Omental fat pad (tissue), 4 donors: ENCODE measurements at places on chromosomes 3 and 15.

DNA sequence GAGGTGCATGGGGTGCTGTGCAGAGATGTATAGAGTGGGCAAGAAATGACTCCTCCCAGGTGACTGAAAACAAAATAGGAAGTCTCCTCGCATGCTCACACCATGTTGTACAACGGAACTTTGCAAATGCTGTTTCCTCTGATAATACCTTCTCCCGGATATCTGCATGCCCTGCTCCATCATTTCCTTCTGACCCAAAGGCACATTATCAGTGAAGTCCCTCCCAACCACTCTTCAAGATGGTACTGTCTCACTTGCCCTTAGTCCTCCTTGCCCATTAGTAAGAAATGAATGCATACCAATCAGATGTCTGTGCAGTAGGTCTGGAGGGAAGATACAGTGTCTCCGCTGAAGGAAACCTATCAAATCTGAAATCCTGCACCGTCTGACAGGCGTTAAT, 12.0 kb downstream of the TMED3 start:
- DNase-seq = no peak

- no peak for DNase-seq
These were observed at the start of gene CTXND1 for GRCh38 chr15:80252121-80252518. Gene CTXND1 (minus strand): TSS chr15:80252213. CDS start chr15:80201949, 50,264 bp downstream.

DNA sequence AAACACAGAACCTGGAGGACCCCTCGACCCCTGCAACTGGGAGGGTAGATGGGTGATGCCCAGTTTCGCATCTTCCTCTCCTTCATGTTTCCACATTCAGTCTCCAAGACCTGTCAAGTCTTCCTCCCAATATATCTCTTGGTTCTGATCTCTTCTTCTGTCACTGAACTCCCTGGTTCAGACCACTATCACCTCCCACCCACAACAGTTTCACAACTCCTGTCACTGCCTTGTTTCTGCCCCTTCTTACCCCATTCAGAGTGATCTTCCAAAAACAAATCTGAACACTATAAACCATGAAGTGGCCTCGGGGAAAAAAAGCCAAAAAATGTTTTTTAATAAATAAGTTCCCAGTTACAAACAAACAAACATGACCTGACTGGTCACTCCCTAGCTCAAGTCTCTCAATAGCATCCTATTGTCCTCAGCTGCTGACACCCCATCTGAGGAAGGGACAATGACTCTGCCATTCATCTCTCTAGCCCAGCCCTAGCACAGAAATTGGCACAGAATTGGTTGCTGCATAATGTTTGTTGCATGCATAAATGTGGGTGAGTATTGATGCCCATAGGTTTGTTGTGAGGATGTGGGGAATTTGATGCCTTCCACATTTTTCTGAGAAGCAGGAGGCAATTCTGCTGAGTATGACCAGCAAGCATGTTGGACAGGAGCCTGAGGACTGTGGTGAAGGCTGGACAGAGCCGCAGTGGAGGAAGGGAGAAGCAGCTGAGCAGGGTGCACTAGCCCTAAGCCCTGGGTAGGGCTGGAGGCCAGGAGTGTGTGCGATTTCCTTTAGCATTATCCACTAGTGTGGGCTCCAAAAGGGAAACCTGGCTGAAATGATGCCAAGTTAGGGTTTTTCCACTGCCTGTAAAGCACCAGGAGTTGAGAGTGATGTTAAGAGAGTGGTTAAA, 12.2 kb upstream of the XYLB start:
- no peak for DNase-seq

- no peak for DNase-seq
These were observed 40.3 kb upstream of the TFRC start for GRCh38 chr3:196122021-196122687.

GRCh38 chr15:51443282-51443914, 101.9 kb downstream of the GLDN start:
- DNase-seq = no peak

DNA sequence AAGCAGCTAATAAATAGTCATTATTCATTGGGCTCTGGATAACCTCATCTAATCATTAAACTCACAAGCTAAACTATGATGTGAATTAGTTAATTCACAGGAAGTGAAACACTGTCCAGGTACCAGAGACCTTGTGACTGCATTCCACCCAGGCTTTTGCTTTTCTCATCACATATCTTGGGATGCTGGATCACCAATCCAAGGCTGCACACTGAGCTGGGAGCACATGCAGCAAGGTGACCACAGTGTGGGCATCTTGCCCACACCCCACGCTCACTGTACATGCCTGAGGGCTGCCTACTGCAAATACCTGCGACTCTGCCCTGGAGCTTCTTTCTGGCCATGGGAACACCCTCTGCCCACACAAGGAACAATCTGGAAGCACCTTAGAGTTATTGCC, 40.6 kb upstream of the TNFAIP8L3 start:
- DNase-seq = no peak

DNA sequence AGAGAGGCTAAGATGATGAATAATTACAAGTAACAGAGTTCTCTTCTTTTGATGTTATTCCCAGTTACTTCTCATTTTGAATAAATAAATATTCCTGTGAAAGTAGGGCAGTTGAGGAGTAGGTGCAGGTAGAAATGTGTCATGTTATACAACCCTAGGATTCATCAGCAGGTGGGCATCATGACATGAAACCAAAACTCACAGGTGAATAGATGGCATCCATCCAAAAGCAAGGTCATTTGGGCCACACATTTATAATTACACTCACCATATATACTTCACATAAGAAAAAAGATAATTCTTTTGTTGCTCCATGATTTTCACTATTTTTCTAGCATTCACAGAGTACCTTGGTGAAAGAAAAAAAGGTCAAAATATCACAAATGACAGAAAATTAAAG, 273.6 kb downstream of the ZBBX start:
- no peak for DNase-seq

- DNase-seq = no peak
These were observed 18.7 kb downstream of the ZNF148 start for GRCh38 chr3:125356140-125357026.

DNA sequence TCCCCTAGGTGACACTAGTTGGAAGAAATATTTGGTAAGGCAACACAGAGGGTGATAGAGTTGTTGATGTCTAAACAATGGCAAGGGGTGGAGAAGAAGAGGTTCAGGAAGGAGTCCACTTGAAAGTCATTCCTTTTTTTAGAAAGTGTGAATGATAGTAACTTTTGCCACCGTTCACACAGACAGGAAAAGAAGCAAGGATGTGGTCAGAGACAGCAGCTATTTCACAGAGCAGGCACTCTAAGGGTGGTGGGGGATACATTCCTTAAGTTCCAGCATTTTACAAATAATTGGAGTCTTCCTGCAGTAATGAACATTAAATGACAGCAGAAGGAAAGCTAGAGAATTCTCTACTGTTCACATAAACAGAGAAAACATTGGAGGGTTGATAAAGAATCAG, 75.4 kb upstream of the ZNF385D start:
- no peak for DNase-seq

DNA sequence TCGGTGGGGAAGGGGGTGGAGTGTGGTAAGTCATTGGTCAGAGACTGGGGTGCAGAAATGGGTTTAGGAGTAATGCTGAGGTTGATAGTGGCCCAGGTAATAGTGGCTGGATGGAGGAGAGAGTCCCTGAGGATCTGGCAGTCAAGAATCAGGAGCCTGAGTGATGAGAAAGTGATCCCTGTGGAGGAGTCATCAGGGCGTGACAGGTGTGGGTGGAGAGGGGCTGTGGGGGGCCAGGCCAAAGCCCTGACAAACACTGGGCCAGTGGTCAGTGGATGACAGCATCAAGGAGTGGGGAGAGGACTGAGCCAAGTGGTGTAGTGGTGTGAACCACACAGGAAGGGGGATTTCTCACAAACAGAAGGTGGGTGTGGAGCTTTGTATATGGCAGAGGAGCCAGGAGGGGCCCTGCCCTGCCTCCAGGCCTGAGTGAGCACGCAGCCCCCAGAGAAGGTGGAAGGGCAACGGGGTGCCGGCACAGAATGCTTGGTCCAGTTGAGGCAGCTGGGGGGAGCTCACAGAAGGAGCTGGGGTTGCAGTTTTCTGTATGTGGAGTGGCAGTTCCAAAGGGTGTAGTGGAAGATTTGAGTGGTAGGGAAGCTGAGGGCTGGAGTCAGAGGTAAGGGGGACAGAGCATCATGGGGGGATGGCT, 77.1 kb downstream of the SPSB4 start:
- no peak for DNase-seq

DNA sequence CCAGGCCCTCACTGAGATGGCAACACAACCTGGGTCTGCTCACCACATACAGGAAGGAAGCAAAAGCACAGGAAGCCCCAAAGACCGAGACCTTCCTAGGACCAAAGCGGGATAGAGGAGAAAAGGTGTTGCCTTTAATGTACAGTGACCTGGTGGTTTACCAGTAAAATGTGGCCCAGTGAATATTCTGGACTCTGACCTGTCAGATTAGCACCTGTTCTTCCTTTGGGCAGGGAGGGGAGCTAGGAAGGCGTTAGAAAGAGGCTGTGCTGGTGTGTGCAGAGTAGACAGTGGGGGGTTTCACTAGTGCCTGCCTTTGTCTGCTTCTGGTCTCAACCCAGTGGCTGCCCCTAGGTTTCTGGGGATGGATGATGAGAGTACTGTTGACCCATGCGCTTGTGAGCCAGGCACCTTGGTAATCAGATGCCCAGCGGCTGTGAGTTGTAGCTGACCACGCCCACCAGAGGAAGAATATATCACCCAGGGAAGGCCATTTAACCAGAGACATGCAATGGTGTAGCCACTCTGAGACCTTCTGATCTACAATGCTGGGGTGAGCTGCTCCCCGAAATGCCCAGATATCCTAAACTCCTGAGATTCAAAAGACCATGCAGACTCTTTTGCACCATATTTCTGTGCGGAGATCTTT, 90.1 kb upstream of the NEO1 start:
- no peak for DNase-seq

- DNase-seq = no peak
These were observed 75.6 kb upstream of the CACNA2D3 start for GRCh38 chr3:54046641-54047214.

DNA sequence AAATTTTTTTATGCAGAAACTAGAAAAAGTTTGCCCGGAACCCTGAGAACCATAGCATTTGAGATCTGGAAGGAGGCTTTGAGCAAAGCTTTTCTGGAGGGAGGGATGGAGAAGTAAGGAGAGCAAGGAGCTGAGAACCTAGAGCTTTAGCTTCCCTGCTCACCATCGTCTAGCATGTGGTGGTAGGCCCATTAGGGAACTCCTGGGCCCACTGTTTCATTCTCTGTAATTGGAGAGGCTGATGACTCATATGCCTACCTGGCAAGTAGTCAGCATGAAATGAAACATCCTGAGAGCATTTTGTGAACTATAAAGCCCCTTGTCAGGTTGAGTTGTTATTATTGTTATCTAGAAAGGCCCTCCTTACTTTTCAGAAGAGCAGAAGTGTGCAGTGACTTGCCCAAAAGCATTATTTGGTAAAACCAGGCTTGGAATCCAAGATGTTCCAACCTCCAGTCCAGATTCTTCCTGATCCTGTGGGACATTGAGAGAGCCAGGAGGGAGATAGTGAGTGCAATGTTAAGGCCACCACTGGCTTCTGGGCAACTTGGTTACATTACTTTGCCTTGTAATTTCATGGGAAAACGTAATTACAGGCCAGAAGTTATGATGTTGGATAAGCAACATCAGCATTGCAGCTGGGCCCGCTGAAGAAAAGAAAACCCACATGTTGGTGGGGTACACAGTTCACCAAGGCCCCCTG, 104.5 kb upstream of the BFSP2 start:
- DNase-seq = no peak

- DNase-seq = no peak
These were observed 5.9 kb upstream of the EDEM1 start for GRCh38 chr3:5181469-5182141.

- DNase-seq = no peak
These were observed 18.4 kb downstream of the GCSAM start for GRCh38 chr3:112114576-112115160.

- no peak for DNase-seq
These were observed 87.3 kb downstream of the CHRD start for GRCh38 chr3:184467171-184467570.

- DNase-seq = no peak
These were observed 86.8 kb downstream of the CCK start for GRCh38 chr3:42179110-42179725.

DNA sequence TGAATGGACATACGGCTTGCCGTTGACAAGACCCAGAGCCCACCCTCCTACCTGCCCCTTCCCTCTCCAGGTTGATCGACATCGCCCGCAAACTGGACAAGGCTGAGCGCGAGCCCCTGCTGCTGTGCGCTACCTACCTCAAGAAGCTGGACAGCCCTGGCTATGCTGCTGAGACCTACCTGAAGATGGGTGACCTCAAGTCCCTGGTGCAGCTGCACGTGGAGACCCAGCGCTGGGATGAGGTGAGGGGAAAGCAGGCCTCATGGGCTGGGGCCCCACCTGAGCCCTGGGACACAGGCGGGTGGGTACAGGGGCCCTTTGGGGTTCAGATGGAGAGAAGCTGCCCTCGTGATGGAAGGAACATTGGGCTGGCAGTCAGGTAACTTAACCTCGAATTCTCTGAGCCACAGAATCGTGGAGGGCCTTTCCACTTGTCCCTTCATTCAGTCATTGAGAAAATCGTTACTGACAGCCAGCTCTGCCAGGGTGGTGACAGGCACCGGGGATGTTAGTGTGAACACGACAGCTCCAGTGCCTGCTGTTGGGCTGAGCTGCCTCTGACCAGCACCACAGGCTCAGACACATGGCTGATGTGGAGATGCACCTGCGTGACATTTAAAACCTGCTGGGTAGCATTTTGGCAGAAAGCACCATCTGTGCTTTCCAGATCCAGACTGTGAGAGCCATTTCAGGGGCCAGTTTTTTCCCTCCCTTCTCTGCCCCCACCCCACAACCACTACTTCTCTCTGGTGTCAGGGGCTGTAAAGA, 25.6 kb upstream of the RHO start:
- DNase-seq = no peak

- no peak for DNase-seq
These were observed 69.2 kb downstream of the PLXNA1 start for GRCh38 chr3:127052121-127052561.

GRCh38 chr3:112424394-112424793, 74.9 kb downstream of the BTLA start:
- no peak for DNase-seq

DNA sequence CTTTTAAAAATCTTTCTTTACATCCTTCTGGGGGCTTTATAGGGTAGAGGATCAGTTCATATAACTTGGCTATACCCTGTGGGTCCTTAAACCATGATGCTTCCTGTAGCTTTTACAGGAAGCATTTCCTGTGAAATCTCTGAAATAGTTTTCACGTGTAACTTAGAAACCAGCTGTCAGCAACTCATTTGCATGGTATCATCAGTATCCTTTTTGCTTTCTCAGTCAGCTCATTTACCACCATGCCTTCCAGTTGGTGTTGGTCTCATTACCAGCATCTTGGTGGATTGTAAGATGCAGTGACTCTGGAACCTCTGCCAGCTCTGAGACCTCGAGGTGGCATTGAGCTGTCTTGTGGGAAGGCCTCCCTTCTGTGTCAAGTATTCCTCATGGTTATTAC, 96.7 kb upstream of the MYZAP start:
- DNase-seq = no peak

DNA sequence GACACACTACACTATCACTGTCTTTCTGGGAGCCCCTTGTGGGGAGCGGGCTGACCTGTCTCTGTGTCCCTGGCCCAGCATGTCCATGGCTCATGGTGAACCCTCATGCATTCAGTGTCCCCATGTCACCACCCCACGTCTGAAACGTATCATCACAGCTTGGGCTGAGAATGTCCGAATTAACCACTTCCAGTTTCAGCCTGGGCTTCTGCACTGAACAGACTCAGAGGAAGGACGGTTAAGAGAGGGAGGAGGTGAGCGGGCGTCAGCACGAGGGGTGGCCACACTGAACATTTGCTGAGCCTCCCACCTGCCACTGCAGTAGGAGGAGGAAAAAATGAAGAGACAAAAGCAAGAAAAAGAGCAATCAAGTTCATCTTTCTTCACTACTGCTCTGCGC, 30.5 kb downstream of the ATP2B2 start:
- DNase-seq = no peak

- DNase-seq = no peak
These were observed 1042.8 kb upstream of the NR2F2 start for GRCh38 chr15:95287720-95288103.
